ENCODE measurements at places on chromosomes 6 and 20.
A peak's percentile ranks its signal among the peaks of the same experiment; 100 is the strongest.

GRCh38 chr6:53624502-53624901, 41.1 kb downstream of the KLHL31 start:
- H3K4me3 ChIP-seq, result no peak overlapping the region
- H3K27ac ChIP-seq, result no peak overlapping the region
- no peaks in the 10 kb centered on the region for H3K36me3 ChIP-seq
- no peaks in the 10 kb centered on the region for H3K27me3 ChIP-seq
- H3K4me1 ChIP-seq, result peaks cover 36% of the 10 kb centered on the region
- DNase-seq, result no peak

- no peak overlapping the region for H3K27ac ChIP-seq
- DNase-seq, result no peak
- H3K36me3 ChIP-seq, result no peaks in the 10 kb centered on the region
- no peak overlapping the region for H3K4me3 ChIP-seq
- H3K27me3 ChIP-seq, result no peaks in the 10 kb centered on the region
Observed at GRCh38 chr6:133816171-133816570, 72.7 kb upstream of the TCF21 start.

DNA sequence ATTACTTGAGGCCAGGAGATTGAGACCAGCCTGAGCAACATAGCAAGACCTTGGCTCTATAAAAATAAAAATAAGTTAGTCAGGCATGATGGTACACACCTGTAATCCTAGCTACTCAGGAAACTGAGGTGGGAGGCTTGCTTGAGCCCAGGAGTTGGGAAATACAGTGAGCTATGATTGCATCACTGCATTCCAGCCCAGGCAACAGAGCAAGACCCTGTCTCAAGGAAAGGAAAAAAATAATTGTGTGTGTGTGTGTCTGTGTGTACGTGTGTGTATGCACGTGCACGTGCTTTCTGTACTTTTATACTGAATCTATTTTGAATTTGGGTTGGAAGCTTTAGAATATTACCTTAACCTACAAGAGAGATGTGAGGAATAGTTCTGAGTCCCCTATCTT, 58.9 kb downstream of the KIZ start:
- H3K4me1 ChIP-seq, result peaks cover 27% of the 10 kb centered on the region
- no peak overlapping the region for H3K4me3 ChIP-seq
- peak overlapping the region; percentile 61 for H3K27ac ChIP-seq
- no peaks in the 10 kb centered on the region for H3K27me3 ChIP-seq
- H3K36me3 ChIP-seq, result peaks cover 1% of the 10 kb centered on the region
- peak; percentile 85 for DNase-seq

- peak; percentile 47 for DNase-seq
- peak overlapping the region; percentile 50 for H3K4me3 ChIP-seq
- H3K4me1 ChIP-seq, result no peaks in the 10 kb centered on the region
- no peaks in the 10 kb centered on the region for H3K36me3 ChIP-seq
- H3K27me3 ChIP-seq, result no peaks in the 10 kb centered on the region
Observed at GRCh38 chr6:148559848-148560433, 186.9 kb upstream of the UST start.

DNA sequence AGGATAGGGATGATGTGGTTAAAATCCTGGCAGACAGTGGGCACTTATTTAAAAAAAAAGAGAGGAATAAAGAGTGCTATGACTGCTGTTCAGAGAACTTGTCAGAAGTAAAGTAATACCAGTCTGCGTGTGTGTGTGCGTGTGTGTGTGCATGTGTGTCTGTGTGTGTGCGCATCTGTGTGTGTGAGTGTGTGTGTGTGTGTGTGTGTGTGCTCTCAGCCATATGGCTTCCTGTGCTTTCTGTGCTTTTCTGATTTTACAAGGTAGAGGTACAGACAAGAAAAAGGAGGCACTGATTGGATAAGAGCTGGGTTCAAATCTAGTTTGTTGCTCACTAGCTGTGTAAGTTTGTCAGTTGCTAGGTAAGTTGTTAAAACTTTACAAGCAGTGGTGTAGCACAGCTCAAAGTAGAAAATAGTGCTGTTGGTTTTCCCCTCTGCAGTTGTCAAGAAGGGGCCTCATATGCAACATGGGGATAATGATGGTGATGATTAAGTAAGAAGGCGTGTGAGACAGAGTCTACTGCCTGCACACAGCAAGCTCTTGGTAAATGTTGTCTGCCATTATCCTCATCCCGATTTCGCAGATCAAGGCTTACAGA, 155.3 kb upstream of the ZNF217 start:
- H3K4me3 ChIP-seq, result no peak overlapping the region
- H3K36me3 ChIP-seq, result no peaks in the 10 kb centered on the region
- peaks cover 26% of the 10 kb centered on the region for H3K4me1 ChIP-seq
- peak overlapping the region; percentile 26 for H3K27ac ChIP-seq
- H3K27me3 ChIP-seq, result no peaks in the 10 kb centered on the region
- peak; percentile 15 for DNase-seq

GRCh38 chr6:16623029-16623653, 138.1 kb downstream of the ATXN1 start:
- no peak overlapping the region for H3K4me3 ChIP-seq
- H3K27me3 ChIP-seq, result no peaks in the 10 kb centered on the region
- DNase-seq, result peak; percentile 10
- H3K36me3 ChIP-seq, result no peaks in the 10 kb centered on the region
- H3K4me1 ChIP-seq, result no peaks in the 10 kb centered on the region

GRCh38 chr6:33685411-33686224, 25.9 kb downstream of the UQCC2 start:
- H3K36me3 ChIP-seq, result peaks cover 74% of the 10 kb centered on the region
- no peak overlapping the region for H3K27ac ChIP-seq
- no peaks in the 10 kb centered on the region for H3K27me3 ChIP-seq
- H3K4me3 ChIP-seq, result no peak overlapping the region
- no peaks in the 10 kb centered on the region for H3K4me1 ChIP-seq

DNA sequence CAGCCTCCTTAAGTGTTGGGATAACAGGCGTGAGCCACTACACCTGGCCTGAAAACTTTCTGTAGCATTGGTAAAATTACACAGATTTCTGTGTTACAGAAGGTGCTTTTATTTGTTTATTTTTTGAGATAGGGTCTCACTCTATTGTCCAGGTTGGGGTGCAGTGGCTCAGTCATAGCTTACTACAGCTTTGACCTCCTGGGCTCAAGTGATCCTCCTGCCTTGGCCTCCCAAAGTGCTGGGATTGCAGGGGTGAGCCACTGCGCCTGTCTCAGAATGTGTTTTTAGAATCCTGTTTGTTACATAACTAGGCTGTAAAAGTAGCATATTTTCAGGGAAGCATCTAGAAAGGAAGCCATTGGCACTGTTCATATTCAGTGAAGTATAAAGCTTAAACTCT, 16.9 kb upstream of the BLTP3A start:
- peaks cover 71% of the 10 kb centered on the region for H3K36me3 ChIP-seq
- no peak overlapping the region for H3K4me3 ChIP-seq
- no peaks in the 10 kb centered on the region for H3K27me3 ChIP-seq
- H3K4me1 ChIP-seq, result no peaks in the 10 kb centered on the region
- no peak for DNase-seq
- no peak overlapping the region for H3K27ac ChIP-seq

DNA sequence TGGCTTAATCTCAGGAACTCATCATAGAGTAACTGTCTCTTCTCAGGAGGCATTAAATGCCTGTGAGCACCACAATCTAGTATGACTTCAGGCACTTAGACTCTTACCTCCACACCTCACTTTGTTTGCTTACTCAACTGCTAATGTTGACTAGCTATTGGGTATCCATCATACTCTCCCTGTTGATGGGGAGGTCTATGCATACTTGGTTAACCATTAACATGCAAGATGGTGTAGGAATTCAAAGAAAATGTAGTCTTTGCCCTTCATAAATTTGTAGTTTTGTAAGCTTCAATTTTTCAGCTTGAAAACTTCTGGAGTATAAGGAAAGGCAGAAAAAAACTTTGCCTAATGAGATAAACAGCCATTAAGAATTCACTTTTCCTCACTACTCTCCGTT, 501.0 kb upstream of the MARCKS start:
- H3K36me3 ChIP-seq, result peaks cover 7% of the 10 kb centered on the region
- peaks cover 33% of the 10 kb centered on the region for H3K4me1 ChIP-seq
- DNase-seq, result no peak
- no peak overlapping the region for H3K4me3 ChIP-seq

DNA sequence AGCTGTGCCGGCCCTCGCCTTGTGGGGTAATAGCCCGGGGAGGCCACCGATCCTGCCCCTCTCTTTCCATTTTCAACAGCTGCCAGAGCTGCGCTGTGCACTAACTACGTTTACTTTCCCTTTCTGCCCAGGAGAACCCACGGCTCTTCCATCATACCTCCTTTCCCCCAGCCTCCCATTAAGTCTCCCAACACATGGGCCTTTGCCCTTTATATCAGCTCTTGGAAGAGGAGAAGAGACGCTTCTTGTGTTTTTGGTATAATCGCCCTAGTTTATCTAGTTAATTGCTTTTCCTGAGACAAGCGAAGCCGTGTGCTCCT, 637 bp downstream of the UBR2 start:
- H3K27me3 ChIP-seq, result no peaks in the 10 kb centered on the region
- peaks cover 18% of the 10 kb centered on the region for H3K4me1 ChIP-seq
- no peak for DNase-seq
- peak overlapping the region; percentile 81 for H3K27ac ChIP-seq
- peaks cover 6% of the 10 kb centered on the region for H3K36me3 ChIP-seq

- no peak for DNase-seq
- no peaks in the 10 kb centered on the region for H3K4me1 ChIP-seq
- no peaks in the 10 kb centered on the region for H3K36me3 ChIP-seq
- H3K27ac ChIP-seq, result no peak overlapping the region
- H3K4me3 ChIP-seq, result no peak overlapping the region
Observed at GRCh38 chr20:56208121-56208520, 40.4 kb upstream of the MC3R start.

GRCh38 chr6:47437592-47437991, 40.0 kb upstream of the CD2AP start:
- H3K27me3 ChIP-seq, result no peaks in the 10 kb centered on the region
- DNase-seq, result no peak
- no peak overlapping the region for H3K4me3 ChIP-seq
- H3K27ac ChIP-seq, result no peak overlapping the region
- H3K36me3 ChIP-seq, result no peaks in the 10 kb centered on the region

DNA sequence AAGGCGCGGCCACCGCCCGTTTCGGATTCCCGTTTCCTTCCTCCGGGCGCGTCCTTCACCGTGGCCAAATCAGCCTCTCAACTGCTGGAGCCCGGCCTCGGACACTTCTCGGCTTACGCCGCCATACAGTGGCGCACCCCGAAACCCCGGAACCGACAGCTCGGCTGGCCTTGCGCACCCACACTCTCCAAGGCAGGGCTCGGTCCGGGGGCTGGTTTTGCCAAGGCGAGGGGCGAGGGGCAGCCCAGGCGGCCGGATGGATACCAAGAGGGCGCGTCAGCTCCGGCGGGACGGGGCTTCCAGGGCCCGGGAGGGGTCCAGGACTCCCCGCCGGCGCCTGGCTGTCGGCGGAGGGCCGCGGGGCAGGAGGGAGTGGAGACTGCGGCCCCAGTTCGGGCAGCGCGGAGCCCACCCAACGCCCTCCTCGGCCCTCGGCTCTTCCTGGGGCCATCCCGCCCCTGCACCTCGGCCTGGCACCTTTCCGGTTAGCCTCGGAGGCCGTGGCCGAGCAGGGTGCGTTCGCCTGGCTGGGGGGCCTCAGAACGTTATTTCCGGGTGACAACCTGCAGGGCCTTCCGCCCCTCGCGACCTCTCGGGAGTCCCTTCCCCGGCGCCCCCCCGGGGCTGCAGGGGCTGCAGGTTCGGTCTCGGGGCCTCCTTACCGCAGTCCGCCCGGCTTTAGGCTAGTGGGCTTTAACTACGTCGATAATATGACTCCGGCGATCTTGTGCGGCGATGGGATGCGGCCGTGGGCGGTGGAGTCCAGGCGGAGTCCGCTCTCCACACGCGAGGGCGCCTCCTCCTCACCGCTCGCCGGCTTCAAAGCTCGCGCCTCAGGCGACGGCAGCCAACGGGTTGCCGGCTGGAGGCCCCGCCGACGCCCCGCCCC, 697 bp upstream of the CEP43 start:
- H3K27me3 ChIP-seq, result no peaks in the 10 kb centered on the region
- peaks cover 30% of the 10 kb centered on the region for H3K4me1 ChIP-seq
- H3K36me3 ChIP-seq, result no peaks in the 10 kb centered on the region
- peak overlapping the region; percentile 77 for H3K4me3 ChIP-seq
- no peak for DNase-seq

- peaks cover 53% of the 10 kb centered on the region for H3K27me3 ChIP-seq
- H3K36me3 ChIP-seq, result no peaks in the 10 kb centered on the region
- no peak overlapping the region for H3K27ac ChIP-seq
- no peak for DNase-seq
- H3K4me1 ChIP-seq, result no peaks in the 10 kb centered on the region
Observed at GRCh38 chr6:114339706-114340105, 3.1 kb downstream of the HS3ST5 start.

- peak overlapping the region; percentile 91 for H3K27ac ChIP-seq
- H3K36me3 ChIP-seq, result peaks cover 9% of the 10 kb centered on the region
- no peaks in the 10 kb centered on the region for H3K27me3 ChIP-seq
Observed at GRCh38 chr20:47455133-47456040, 46.3 kb upstream of the NCOA3 start.
